Lower lobe of right lung (tissue), 2 donors: ENCODE measurements at places on chromosomes 2 and 18. TPM values are rescaled to one million over a fixed set of nuclear protein-coding genes. Genes with fewer than 3 reads are reported as not detected.

Gene IL36G
- not detected for total RNA-seq

Gene CERKL
- total RNA-seq, result 1.7 TPM

Gene KCNIP3
- 2.6 TPM for total RNA-seq

Gene DIPK1C
- not detected for total RNA-seq

Gene FIGN
- 5.8 TPM for total RNA-seq

Gene NFATC1
- 21.4 TPM for total RNA-seq

Gene ATG16L1
- total RNA-seq, result 21.4 TPM

Gene MROH2A
- not detected for total RNA-seq

Gene LAMA1
- total RNA-seq, result 0.65 TPM

Gene UGT1A8
- not detected for total RNA-seq

Gene MYO5B
- 23.3 TPM for total RNA-seq

Gene PTH2R
- total RNA-seq, result 0.32 TPM

Gene FN1
- 1,248 TPM for total RNA-seq

Gene OTOS
- not detected for total RNA-seq

Gene MOCOS
- 4.2 TPM for total RNA-seq

Gene IHH
- total RNA-seq, result 0.71 TPM

Gene ZNF892
- total RNA-seq, result 3.9 TPM

Gene PDE11A
- 0.27 TPM for total RNA-seq

Gene PLCL1
- 6.3 TPM for total RNA-seq

Gene TRIM54
- total RNA-seq, result not detected

Gene MAP4K3
- 42.9 TPM for total RNA-seq

Gene PLCD4
- total RNA-seq, result 1.1 TPM

Gene LRRC30
- not detected for total RNA-seq

Gene PCARE
- total RNA-seq, result 0.95 TPM

Gene BMP10
- total RNA-seq, result 0.24 TPM

Gene LHCGR
- 0.30 TPM for total RNA-seq

Gene C2orf78
- total RNA-seq, result not detected

Gene KCMF1
- total RNA-seq, result 64.2 TPM

Gene ITGB6
- total RNA-seq, result 65.2 TPM

Gene UNC80
- not detected for total RNA-seq

Gene PCGF1
- 28.4 TPM for total RNA-seq

Gene IL1B
- 17.5 TPM for total RNA-seq

Gene ALPG
- total RNA-seq, result 0.53 TPM

Gene EHD3
- total RNA-seq, result 11.0 TPM

Gene DNAJC5G
- total RNA-seq, result not detected

Gene MAL
- total RNA-seq, result 13.4 TPM

Gene ASPRV1
- total RNA-seq, result 1.9 TPM

Gene CRYGC
- total RNA-seq, result not detected

Gene TCF23
- 1.2 TPM for total RNA-seq

Gene CFAP210
- total RNA-seq, result 0.95 TPM

Gene ASB18
- total RNA-seq, result not detected

Gene SLC14A1
- total RNA-seq, result 21.8 TPM

Gene CCDC102B
- total RNA-seq, result 29.4 TPM

Gene NOL4
- 0.56 TPM for total RNA-seq

Gene FZD7
- 15.2 TPM for total RNA-seq

Gene CNGA3
- total RNA-seq, result 0.18 TPM

Gene ESCO1
- 16.5 TPM for total RNA-seq

Gene ELOA2
- total RNA-seq, result not detected

Gene SP5
- total RNA-seq, result 1.9 TPM

Gene M1AP
- total RNA-seq, result 1.8 TPM

Gene DNAH6
- total RNA-seq, result 6.3 TPM

Gene TANK
- total RNA-seq, result 77.5 TPM
